ENCODE measurements at places on chromosomes 13 and 19.

- DNase-seq, result peak; percentile 73
Observed at GRCh38 chr19:38723606-38723965, 20.7 kb downstream of the CAPN12 start.

DNA sequence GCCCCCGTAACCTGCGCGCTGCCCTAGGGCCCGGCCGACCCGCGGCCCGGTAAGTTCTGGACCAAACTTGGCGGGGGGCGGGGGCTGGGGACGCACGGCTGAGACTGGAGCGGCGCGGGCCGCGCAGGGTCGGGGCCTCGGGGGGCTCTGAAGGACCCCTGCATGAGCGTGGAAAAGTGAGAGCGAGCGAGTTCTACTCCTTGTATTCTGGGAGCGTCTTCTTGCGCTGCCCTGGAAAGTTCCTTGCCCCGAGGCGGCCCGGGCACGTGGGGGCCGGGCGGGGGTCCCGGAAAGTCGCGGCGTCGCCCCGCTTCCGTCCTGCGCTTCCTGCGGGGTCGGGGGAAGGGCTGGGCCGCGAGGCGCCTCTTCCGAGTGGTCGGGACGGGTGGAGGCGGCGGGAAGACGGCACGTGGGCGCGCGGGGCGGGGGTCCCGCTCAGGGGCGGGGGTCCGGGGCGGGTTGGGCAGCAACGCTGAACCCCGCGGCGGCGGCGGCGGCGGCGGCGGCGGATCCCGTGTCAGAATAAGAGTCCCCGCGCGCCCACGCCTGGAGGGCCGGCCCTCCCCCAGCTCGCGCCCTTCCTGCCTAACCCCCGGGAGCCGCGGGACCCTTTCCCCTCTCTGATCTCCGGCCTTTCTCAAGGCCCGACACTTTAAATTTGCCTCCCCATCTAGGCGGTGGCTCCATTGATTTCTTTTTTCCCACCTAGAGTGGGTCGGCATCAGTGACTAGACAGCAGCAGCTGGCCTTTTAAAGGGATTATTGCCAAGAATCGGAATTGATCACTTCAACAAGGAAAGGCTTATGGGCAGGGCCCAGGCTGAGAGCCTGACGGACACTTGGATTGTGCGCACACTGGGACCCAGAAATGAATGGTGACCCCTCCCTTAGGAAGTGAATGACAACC is 749 bp downstream of the GATAD2A start:
- DNase-seq, result peak; percentile 67

- no peak for DNase-seq
Observed at GRCh38 chr19:3026768-3027167, 2.3 kb downstream of the TLE2 start.

DNA sequence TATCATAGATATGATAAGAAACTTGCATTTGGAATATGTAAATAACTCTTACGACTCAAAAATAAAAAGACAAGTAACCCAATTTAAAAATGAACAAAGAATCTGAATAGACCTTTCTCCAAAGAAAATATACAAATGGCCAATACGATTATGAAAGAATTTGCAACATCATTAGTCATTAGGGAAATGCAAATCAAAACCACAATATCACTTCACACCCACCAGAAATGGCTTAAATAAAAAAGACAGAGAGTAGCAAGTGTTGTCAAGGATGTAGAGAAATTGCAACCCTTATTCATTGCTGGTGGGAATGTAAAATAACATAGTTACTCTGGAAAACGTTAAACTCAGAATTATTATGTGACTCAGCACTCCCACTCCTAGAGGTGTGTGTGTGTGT is 226.6 kb upstream of the MAB21L1 start:
- DNase-seq, result no peak

GRCh38 chr19:28044477-28044876 is 1168.5 kb downstream of the UQCRFS1 start:
- DNase-seq, result peak; percentile 28

GRCh38 chr13:30872685-30873461 is 33.2 kb upstream of the MEDAG start:
- peak; percentile 97 for DNase-seq

Data from islet precursor cell (in vitro differentiated cells).